ENCODE measurements at places on chromosomes 16 and 17.

DNA sequence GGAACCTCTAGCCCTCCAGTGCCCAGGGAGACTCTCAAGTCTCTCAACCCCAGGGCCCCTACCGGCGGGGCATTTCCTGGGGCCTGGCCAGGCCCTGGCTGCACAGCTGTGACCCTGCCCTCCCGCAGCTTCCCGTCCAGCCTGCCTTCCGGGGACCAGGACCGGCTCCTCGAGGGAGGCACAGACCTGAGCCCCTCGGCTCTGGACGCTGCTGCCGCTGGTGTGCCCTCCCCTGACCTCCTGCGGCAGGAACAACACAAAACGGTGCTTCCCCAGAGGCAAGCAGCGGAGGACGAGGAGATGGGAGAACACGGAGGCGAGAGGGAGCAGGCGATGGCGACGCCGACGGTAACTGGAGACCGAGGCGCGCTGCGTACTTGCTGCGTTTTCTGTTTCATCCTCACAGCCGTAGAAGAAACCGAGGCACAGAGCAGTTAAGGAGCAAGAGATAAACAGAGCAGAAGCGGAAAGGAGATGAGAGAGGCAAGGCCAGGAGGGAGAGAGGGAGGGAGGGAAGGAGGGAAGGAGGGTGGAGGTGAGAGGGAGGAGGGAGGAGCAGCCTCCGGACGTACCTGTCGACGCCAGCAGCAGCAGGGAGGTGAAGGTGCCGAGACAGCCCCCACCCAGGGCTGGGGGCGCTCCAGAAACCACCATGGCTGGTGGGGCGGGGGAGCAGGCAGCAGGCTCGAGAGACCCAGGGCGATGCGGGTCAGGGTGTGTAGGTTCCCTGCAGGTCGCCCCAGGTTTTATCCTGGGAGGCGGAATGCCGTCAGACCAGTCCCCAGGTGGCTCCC, at the start of gene PRSS22:
Gene PRSS22, minus strand, starts transcription at position 720 of the 794 bp plus-strand sequence. Its CDS starts 66 bp downstream, at position 654.
- no peak for DNase-seq

- DNase-seq = no peak
Measured at GRCh38 chr17:8847891-8848290, 19.6 kb downstream of the PIK3R6 start.

DNA sequence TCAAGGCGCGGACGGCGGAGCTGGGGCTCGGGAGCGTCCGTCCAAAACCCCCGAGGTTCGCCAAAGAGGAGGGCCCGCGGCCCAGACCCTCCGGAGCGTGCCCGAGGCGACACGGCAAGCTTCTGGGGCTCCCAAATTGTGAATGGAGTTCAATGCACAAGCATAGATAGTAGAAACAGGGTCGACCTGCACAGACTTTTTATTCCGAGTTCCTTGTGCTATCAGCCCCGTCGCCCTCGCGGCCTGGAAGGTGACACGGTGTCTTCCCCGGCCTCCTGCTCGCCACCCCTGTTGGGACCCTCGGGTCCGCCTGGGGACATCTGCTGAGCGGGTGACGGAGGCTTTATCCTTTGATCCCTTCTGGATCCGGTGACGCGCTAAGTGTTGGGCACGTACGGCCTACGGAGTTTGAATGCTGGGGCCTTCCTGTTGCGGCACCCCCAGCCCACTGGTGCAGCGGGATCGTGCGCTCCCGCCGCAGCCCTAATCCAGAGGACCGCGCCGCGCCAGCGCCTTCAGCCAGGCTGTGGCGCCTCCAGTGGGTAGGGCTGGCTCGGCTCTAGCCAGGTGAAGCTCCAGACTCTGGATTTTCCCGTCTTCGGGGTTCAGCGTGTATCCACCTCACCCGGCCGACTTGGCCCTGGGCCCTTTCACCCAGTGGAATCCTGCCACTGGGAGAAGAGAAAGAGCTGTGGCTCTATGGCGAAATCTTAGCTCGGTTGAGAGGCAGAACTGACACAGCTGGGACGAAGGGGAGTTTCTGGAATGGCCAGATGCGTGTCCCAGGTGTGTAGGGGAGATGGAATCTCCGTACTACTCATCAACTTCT, 17.0 kb upstream of the NTN1 start:
- DNase-seq = no peak

DNA sequence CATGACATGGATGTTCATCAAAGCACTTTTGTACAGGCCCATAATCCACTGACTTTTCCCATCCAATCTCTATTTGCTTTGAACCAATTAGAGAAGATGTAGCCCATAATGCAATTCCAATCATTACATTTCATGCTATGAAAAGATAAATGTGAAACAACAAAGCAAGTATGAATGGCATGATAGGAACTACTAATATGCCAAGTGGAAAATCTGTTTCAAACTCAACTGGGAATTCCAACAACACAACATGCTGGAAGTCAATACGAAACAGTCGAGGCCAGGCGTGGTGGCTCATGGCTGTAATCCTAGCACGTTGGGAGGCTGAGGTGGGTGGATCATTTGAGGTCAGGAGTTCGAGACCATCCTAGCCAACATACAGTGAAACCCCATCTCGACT, 39.6 kb upstream of the TMEM97 start:
- DNase-seq = no peak

GRCh38 chr16:56525236-56525635, 5.4 kb upstream of the BBS2 start:
- no peak for DNase-seq

DNA sequence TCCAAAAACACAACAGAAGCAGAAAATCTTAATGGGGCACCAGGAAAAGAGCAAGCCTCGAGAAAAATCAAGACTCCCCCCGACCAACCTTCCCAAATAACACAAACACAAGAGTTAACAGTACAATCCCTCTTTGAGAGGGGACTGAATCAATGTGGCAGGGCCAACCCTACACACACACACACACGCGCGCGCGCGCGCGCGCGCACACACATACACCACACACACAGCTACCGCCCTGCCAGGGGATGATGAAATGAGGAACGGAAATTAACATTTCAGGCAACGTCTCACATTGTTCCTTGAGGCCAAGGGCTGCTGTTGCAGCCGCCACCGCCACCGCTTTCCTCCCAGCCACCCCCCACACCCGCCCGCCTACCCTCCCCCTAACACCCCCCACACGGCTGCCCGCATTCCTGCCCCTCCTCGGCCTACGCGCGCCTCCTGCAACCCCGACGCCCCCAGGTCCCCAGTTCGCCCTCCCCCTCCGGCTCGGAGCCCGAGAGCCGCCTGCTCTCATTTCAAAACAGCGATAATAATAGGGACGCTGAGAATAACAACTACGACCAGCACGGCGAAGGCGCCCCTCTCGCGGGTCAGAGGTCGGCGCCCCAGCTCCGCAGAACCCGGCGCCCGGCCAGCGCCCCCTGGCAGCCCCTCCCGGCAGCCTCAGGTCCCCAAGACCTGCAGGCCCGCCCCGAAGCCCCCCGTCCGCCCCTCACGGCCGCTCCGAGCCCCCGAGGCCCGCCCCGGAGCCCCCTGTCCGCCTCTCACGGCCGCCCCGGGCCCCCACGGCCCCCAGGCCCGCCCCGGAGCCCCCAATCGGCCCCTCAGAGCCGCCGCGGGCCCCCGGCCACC, 1.1 kb downstream of the ANKRD11 start:
- peak; percentile 92 for DNase-seq

DNA sequence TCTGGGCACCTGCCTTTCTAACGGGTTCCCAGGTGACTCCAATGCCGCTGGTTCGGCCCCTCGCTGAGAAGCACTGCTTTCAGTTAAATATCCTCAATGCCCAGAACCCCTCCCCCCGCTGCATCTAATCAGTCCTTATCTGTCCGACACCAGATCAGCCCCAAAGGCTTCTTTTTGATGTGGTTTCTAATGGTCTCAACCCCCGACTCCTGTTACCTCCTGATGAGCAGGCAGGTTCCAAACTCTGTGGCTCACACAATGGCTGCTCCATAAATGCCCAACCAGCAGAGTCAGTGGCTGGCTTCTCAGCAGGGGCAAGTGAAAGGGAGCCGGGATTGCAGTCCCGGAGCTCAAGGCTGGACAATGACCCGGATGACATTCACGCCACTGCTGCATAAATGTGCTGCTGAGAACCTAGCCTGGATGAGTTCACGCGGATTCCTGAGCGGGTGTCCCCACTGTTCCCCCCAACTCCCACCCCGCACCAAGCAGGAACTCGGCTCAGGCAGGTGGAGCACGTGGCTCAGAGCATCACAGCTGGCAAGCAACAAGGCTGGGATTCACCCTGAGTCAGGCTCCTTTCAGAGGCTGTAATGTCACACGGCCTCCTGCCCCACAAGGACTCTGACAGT, 1.0 kb upstream of the SLC38A8 start:
- DNase-seq = peak; percentile 20

GRCh38 chr16:30087181-30087898, 4.4 kb downstream of the TBX6 start:
- DNase-seq = no peak

DNA sequence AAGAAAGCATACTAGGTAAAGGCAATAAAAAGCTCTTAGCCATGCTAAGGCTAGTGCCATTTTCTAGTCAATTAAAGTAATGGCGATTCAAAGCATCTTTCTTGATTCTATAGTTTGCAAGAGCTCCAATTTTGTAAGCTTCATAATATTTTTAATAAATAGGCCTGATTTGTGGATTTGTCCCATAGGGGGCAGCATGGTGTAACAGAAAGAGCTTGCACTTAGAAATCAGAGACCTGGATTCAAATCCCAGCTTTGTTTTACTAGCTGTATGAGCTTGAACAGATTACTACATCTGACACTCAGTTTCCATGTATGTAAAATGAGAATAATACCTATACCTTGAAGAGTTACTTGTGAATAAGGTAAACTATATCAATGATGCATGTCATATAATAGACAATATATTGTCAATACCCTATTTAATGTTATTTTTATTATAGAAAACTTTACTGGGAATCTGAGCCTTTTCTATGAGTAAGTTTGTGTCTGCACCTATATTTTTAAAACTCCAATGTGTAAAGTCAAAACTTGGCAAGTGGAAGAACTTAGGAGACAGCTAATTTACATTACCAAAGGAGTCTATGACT, 93.6 kb upstream of the NOG start:
- DNase-seq = no peak

GRCh38 chr16:52372313-52372712, 174.6 kb downstream of the TOX3 start:
- no peak for DNase-seq

- no peak for DNase-seq
Measured at GRCh38 chr17:30824002-30824355, 513 bp downstream of the CRLF3 start.

DNA sequence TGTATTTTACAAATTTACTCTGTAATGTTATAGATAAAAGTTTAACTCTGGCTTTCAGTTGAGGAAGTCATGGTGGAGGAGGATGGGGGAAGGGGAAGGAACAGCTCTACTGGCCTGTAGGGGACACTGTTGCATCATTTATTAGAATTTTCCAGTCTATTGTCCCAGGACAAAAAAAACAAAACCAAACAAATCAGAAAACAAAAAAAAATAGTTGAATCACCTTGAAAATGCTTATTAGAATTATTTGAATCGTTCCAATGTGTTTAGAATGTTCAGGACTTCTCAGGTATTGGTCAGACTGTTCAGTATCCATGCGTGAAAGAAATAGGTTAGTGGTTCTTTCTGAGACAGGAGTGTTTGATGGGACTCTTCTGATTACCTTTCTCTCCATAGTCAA, 242.0 kb downstream of the FTO start:
- no peak for DNase-seq

- no peak for DNase-seq
Measured at GRCh38 chr16:67226295-67226803, 581 bp upstream of the TMEM208 start.

DNA sequence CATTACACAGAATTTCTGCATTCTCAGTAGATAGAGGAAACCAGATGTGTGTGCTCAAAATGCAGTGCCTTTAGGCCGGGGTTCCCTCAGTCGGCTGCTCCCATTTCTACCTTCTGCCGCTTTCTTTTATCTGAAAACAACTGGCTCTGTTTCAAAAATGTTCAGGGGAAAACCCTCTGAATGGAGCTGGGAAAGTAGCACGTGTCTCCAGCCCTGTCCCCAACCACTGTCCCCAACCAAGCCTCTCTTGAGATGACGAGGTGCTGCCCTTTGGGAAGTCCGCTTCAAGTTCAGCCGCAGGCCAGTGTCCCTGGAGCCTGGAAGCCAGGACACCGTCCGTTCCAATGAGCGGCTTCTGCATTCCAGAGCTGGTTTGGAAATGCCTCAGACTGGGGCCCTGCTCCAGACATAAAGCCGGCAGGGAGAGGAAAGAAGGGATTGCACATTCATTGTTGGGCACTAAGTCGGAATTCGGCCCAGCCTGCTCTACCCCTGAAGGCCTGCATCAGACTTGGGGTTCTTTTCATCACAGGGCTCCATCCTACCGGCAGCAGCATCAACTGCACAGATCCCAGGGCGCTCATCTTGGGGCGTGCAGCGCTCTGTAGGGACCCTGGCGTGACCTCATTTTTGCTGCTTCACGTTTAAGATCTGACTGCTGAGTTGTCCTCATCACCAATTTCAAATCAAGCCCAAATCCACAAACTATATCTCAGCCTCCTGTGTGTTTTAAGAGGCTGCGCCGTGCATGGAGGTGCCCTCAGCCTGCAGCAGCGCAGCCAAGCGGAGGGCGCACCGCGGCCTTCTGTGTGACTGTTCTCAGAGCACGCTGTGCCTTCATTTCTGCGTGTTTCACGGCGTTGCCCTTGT, 111.3 kb downstream of the BANP start:
- DNase-seq = peak; percentile 60

GRCh38 chr16:1606774-1607173, 5.1 kb downstream of the IFT140 start:
- no peak for DNase-seq

DNA sequence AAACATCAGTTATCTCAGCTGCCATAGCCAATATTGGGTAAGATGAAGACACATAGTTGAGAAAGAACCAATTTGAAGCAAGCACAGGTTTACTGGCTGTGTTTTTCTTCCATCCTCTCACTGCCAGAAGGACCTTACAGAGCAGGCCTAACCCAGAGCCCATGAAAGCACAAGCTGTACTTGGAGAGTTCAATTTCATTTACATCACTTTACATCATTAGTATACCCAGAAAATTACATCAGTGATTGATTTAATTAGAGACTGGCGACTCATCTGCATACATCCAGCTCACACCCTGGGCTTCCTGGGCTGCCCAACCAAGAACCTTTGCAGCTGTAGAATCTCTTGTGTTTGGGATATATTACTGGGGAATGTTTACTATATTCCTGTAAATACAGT, 23.7 kb downstream of the LRRC36 start:
- DNase-seq = no peak

- DNase-seq = no peak
Measured at GRCh38 chr16:77009453-77009852, 181.5 kb upstream of the MON1B start.
